ENCODE measurements at places on chromosomes 7 and 10.

GRCh38 chr10:86715156-86715795 is 41.1 kb upstream of the BMPR1A start:
- no peak for DNase-seq

DNA sequence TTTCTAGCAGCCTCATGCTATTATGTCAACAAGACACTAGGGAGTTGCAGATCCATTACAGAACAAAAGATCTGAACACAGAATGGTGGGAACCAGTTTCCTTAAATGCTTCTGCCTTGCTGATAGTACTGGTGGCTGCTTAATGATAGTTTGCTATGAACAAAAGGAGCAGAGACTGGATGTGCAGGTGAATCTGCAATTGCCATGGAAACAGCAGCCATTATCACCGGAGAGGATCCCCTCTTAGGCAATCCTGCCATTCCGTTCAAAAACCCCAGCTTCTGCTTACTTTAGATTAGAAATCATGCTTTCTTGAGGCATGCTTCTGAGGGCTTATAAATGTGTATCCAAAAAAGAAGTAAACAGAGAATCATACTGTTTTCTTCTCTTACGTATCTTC is 80.0 kb upstream of the PRKAR2B start:
- DNase-seq = no peak

- DNase-seq = no peak
Observed at GRCh38 chr7:152505606-152506005, 69.8 kb upstream of the KMT2C start.

DNA sequence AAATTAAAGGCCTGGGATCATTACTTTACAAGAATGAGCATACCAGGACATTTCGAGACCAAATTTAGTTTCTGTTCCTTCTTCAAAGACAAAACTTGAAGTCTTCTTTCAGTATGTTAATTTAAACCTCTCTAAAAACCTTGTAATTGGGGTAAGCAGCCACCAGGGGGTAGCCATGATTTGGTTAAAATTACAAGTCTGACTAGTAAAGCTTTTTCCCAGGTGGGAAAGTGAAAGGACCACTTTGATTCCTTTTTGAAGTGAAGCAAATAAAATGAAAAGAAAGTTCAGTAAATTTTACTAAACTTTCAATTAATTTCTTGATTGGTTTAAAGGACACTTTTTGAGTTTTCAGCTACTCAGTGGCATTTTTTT is 294.3 kb downstream of the BBS9 start:
- no peak for DNase-seq

DNA sequence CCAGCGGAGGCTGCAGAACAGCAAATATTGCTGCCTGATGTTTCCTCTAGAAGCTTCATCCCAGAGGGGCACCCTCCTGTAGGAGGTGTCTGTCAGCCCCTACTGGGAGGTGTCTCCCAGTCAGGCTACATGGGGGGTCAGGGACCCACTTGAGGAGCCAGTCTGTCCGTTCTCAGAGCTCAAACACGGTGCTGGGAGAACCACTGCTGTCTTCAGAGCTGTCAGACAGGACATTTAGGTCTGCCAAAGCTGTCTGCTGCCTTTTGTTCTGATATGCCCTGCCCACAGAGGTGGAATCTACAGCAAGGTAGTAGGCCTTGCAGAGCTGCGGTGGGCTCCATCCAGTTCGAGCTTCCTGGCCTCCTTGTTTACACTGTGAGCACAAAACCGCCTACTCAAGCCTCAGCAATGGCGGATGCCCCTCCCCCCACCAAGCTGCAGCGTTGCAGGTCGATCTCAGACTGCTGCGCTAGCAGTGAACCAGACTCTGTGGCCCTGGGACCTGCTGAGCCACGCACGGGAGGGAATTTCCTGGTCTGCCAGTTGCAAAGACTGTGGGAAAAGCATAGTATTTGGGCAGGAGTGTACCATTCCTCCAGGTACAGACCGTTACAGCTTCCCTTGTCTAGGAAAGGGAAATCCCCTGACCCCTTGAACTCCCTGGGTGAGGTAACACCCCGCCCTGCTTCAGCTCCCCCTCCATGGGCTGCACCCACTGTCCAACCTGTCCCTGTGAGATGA is 17.7 kb upstream of the MINDY3 start:
- no peak for DNase-seq

DNA sequence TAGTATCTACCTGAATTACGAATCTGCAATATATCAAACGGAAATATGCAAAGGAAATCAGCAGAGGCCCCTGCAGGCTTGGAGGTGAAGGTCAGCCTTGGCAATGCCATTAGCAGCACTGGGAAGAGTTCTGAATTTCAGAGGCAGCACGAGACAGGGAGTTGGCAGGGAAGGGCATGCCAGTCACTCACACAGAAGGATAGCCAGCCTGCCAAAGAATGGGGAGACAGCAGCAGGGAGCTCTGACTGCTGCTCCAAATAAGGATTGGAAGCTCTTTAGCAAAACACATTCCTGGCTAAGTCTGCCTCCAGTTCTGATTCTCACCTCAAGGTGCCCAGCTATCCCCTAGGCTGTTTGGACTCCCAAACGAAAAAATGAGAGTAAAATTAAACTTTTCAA is 188.0 kb downstream of the PDE1C start:
- no peak for DNase-seq

DNA sequence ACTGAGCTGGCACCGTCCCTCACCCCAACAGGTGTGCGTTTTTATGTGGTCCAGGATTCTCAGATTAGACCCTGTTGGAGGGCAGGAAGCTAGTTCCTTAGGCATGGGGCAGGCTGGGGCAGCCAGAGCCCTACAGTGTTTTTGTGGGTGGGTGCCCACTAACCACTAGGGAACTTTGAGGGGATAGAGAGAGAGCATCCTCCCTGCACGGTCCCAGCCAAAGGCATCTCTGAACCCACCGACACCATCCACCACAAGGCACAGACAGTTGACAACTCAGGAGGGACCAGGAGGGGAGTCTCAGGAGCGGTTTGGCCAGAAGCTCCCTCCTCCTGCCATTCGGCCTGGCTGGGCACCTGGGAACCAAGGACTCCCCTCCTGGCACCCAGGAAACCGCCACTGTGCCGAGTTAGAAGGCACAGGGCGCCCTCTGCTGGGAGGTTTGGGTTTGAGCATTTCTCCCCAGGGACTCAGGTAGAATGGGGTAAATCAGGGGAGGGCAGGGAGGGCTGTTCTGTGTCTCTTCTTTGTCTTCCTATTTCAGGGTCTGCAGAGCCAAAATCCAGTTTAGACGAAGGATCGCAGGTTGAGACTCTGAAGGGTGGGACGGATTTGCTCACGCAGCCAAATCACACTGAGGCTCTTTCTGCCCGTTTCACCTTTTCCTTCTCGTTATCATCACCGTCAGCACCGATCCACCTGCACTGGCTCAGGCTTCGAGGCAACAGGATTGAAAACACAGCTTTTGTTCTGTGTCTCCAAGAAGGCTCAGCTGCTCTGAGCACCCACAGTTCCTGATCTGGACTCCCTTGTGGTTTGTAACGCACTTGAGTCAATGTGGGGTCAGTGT is 84.8 kb upstream of the COL13A1 start:
- DNase-seq = peak; percentile 36

GRCh38 chr7:95481271-95482165 is 4.2 kb upstream of the ASB4 start:
- no peak for DNase-seq

DNA sequence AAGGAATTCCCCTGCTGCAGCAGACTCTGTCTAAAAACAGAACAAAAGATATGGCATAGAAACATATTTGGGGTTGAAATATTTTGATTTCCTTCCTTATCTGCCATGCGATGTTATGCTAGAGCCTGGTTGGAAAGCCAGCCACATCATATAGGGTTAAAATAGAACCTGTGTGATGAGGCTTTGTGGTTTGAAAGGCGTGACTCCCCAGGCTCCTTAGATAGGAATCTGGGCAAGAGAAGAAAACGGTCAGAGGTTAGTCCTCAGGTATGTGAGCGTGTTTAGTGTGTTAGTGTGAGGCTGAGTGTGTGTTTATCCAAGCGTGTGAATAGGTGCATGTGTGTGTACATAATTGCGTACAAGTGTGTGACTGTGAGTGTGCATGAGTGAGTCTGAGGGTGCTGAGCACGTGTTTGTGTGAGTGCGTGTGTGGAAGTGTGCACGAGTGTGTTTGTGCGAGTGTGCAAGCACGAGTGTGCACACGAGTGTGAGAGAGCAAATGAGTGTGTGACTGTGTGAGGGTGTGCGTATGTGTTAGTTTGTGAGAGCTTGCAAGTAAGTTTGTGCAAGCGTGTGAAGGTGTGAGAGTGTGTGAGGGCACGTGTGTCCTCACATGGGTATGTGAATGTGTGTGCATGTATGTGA is 79.9 kb downstream of the COL26A1 start:
- no peak for DNase-seq

DNA sequence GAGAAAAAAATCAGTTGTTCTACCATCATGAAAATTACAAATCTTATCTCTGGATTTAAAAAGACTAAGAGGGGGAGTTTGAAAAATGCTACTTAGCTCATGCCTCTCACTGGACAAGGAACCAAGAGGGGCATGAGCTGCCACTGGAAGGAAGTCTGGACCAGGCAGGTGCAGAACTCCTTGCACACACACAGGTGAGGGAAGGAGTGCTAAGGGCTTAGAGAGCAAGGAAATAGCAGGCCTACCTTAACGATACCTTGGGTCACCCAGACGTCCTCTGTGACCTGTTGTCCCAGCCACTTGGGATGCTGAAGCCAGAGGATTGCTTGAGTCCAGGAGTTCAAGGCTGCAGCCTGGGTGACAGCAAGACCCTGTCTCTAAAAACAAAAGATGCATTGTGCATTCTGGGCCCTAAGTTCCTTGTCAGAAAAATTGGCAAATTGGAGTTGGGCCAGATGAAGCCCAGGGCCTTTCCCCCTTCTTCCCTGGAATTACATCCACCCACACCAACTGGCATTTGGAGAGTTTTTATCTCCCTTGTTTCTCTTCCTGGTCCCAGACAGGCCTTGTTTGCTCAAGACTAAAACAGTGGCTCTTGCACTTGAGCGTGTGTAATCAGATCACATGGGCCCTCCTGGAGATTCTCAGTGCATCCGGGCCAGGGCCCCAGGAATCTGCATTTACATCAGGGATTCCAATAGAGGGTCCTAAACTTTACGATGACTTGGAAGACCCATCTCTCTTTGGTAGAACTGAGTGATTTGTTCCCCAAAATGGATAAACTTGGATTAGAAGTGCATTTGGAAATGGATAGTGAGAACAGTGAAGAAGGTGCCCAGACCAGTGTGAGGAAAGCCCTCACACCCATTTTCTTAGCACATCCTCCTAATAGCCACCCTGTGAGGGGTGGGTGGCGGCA is 3.0 kb downstream of the DDIT4 start:
- DNase-seq = no peak

DNA sequence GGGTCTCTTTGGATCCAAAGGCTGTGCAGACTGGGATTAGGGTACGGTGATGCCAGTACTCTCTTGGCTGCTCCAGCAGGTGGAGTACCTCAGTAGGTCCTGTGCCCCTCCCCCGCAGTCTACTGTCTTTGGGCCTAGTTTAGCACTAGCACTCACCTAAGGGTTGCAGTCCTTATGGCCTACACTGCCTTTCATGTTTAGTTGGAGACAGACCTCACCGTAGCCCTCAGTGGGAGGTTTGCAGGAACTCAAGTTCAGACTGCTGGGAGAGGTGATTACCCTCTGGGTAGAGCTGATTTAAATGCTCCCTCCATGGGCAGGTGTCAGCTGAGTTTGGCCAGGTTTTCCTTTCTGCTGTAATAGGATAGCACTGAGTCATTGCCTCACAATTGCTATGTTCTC is 210.8 kb upstream of the TMEM196 start:
- no peak for DNase-seq

DNA sequence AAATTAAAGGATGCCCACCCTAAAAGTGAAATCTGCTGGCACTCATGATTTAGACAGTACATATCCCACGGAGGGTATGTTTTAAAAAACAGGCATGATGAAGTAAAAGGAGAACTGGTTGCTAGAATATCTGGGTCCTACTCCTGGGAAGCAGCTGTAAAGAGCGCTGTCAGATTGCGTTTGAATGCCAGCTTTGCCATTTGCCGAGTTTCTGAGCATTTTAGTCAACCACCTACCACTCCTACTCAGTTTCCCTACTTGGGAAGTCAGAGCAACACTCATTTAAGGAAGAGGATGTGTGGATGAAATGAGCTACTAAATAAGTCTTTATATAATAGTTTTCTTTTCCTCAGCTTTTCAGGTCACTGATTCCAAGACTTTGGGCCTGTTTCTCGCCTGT is 1.1 kb upstream of the UMAD1 start:
- no peak for DNase-seq

GRCh38 chr10:100872034-100872791 is 40.5 kb upstream of the SLF2 start:
- no peak for DNase-seq

DNA sequence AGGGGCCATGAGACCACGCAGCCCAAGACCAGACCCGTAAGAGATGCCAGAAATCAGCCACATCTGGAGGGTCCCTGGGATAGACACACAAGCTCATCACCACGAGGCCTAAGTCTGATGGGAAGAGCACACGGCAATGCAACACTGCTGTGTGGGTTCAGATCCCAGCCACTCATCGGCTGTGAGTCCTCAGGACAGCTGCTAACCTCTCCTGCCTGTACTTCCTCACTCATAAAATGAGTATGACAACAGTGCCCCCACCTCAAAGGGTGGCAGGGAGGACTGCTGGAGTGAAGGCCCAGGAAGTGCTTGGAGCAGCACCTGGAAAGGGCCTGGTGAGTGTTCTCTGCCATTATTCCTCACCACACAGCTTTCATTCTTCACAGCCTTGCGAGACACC is 60.9 kb downstream of the MAD1L1 start:
- no peak for DNase-seq

- DNase-seq = no peak
Observed at GRCh38 chr7:11331128-11332102, 357.7 kb downstream of the PHF14 start.

DNA sequence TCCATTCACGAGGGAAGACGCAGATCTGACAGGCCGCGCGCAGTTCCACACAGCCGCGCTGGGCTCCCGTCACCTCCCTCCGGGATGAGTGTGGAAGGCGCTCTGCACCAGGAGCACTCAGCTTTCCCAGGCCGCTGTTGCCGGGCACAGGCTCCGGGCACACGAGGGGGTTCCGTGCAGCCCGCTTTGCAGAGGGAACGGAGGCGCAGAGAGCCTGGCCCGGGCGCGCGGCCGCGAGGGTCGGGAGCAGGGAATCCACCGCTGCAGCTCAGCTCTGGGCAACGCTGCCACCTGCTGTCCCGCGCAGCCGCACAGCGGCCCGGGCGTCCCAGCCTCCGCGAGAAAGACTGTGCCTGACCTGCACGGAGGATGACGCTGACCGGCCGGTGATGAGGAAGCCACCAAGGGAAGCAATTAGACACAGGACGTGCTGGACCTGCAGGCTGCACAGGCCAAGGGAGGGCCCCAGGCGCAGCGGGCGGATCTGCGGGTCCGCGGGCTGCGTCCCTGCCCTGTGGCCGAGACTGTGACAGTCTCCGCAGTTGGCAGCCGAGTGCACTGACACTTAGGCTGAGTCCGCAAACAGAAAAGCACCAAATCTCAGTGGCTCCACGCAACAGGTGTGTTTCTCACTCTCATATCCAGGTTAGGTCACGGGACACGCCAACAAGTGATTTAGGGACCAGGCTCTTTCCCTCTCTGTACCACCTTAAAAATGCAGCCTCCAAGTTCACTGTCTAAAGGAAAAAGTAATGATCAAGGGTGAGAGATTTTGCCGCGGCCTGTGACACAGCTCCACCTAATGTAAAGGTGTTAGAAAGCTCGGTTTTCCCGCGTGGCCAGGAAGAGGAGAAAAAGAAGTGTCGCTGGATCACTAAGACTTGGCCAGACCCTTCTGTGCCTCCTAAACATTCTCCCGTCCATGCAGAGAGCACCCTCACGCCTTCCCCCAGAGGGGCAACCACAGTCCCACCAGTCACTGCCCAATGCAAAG is 94.5 kb downstream of the SEC61G start:
- DNase-seq = no peak

All from naive thymus-derived CD4-positive, alpha-beta T cell (primary cell).